ENCODE measurements at places on chromosomes 1 and 21.
A peak's percentile ranks its signal among the peaks of the same experiment; 100 is the strongest.

- DNase-seq = no peak
These were observed 103.6 kb upstream of the SNX7 start for GRCh38 chr1:98557895-98558294.

DNA sequence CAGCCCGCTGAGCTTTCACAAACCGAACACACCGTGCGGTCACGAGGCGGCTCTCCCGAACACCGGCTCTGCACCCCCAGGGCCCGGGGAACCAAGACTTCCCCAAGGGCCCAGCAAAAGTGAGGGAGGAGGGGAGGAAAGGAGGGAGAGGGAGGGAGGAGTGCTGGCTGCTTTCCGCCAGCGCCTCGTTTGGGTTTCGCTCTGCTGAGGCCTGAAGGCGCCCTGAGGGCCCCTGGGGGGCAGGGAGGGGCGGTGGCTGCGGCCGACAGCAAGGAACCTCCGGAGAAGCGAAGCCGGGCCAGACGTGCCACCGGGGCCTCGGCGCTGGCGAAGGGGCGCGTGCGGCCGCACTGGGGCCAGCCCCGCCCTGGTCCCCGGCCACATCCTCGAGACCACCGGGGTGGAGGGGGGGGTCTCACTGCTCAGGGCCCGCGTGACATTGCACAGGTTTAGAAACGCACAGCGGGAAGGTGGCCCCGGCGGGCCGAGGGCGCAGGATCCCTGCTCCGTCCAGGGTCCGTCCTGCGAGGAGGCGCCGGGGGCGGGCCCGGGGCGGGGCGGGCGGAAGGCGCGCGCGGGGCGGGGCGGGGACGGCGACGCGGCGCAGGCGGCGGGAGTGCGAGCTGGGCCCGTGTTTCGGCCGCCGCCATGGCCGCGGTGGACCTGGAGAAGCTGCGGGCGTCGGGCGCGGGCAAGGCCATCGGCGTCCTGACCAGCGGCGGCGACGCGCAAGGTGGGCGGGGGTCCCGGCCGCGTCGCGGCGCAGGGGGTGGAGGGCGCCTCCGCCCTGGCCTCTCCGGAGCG lies at the start of gene PFKL:
Gene PFKL (plus strand): TSS at position 596 of the 804 bp plus-strand sequence. CDS start 53 bp downstream, at position 649.
- DNase-seq = peak; percentile 31

- no peak for DNase-seq
These were observed 153.8 kb downstream of the HHAT start for GRCh38 chr1:210482491-210482890.

DNA sequence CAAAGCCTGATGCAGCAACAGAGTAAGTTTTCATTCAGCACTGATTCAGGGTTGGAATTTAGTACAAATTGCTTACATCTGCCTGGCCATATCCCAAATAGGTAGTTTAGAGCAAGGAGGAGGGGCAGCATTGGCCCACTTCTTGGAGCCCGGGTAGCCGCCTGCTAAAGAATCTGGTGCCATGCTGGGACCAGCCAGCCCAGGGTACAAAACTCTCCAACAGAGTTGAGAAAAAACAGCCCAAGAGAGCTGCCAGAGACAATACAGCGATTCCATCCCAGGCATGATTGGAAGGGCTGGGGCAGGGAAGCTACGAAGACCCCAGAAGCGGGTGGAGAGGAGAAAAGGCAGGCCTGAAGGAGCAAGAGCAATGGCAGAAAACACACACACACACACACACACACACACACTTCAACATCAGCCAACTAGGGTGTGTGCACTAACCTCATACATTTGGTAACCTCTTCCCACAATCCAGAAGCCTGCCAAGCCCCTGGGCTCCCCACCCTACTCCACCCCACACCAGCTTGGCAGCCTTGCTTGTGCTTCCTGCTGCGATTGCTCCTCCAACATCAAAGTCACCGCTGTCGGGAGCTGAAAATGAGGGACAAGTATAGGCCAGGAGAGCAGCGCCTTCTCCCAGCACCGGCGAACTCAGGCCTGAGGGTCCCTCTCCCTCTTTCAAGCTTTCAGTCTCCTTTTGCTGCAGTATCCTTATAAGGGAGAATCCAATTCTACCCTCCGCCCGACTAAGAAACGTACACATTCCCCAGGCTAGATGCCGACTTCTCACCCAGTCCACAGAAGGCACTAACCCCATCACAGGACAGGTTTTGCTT lies 1.2 kb downstream of the PIK3C2B start:
- DNase-seq = no peak

DNA sequence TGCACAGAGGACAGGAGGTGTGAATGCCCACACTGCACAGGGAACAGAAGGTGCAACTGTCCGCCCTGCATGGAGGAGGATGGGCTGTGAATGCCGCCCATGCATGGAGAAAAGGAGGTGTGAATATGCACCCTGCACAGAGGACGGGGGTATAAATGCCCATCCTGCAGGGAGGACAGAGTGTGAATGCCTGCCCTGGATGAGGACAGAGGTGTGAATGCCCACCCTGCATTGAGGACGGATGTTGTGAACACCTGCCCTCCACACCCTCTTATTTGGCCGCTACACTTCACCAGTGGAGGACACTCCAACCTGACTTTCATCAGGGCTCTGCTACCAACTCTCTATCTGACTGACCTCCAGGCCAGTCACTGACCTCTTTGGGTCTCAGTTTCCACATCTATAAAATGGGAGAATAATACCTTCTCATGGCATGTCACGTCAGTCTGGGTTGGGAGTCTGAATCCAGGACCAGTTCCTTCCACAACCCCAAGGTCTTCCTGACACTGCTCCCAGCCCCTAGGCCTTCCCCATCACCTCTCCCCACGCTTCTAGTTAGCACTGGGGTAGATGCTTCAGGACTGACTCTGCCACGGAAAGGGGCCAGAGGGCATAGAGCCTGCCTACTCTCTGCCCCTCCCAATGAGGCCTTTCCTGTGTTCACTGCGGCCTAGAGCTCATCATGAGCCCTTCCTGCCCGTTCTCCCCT lies 28.4 kb downstream of the ZBTB17 start:
- no peak for DNase-seq

DNA sequence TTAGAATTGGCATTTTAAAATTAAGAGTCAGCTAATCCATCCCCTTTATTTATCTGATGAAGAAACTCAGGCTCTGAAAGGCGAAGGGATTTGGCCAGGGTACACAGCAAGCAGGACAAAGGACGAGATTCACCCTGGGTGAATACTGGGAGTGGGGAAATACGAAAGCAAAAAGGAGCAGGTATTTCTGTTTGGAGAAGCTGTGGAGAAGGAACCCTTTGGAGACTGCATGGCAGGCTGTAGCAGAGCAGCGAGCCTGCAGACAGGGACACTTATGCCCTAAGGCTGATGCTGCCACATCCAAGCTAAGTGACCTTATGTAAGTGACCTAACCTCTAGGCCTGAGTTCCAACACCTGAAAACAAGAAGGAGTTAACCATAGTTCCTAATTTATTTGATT lies 207.2 kb upstream of the C1orf87 start:
- DNase-seq = no peak

GRCh38 chr1:205589046-205589445 lies 42.8 kb downstream of the ELK4 start:
- no peak for DNase-seq

DNA sequence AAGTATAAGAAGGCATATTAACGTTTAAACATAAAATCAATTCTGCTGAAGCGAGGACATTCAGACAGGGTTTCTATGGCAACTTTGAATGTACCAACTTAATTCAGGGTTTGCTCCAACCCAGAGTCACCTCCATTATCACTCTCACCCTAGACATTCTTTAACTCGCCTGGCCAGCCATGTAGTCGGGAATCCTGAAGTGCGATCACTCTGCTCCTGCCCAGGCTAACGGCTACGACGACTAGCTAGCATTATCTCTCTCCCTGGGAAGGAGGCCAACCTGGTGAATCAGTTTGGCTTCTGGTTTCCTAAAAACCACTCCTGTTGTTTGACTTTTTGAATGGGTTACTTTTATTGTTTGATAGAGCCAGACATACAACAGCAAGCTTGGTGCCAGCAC lies 38.9 kb upstream of the ZBTB18 start:
- no peak for DNase-seq

- no peak for DNase-seq
These were observed 14.0 kb downstream of the KCNN3 start for GRCh38 chr1:154856049-154856448.

DNA sequence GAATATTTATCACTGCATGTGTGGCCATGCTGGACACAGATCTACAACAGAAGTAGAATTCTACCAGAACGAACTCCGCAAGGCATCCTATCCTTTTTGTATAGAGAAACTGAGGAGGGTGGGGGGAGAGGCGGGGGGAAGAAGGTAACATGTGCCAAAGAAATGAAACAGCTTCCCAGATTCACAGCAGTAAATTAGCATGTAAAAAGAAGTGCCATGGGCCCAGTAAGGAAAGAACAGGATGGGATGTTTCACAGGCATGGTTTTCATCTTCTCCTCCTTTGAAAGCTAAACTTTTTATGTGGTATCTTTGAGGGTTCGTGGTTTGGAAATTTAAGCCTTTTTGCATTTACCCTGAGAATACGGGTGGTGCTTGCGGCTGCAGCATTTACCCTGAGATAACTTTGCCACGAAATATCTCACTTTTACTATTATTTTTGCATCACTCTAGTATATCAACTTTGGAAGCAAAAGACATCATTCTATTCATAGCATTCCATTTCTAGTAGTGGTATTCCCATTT lies 168.9 kb downstream of the TPR start:
- DNase-seq = no peak

DNA sequence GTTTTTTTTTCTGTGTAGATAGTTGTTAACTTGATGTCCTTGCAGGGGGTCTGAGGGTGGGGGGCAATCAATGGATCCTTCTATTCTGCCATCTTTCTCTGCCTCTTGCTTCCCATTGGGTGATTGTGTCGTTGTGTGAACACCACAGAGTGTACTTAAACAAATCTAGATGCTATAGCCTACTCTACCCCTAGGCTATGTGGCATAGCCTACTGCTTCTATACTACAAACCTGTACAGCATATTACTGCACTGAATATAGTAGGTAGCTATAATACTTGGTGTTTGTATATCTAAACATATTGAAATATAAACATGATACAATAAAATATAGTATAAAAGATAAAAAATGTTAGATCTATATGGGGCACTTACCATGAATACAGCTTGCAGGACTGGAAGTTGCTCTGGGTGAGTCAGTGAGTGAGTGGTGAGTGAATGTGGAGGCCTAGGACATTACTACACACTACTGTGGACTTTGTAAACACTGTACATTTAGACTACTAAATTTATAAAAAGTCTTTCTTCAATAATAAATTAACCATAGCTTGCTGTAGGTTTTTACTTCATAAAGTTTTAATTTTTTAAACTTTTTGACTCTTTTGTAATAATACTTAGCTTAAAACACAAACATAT lies 105.4 kb downstream of the CENPF start:
- DNase-seq = no peak

GRCh38 chr1:234551032-234551378 lies 59.0 kb downstream of the IRF2BP2 start:
- DNase-seq = no peak

- peak; percentile 8 for DNase-seq
These were observed 534 bp upstream of the WRAP73 start for GRCh38 chr1:3650248-3651025.

DNA sequence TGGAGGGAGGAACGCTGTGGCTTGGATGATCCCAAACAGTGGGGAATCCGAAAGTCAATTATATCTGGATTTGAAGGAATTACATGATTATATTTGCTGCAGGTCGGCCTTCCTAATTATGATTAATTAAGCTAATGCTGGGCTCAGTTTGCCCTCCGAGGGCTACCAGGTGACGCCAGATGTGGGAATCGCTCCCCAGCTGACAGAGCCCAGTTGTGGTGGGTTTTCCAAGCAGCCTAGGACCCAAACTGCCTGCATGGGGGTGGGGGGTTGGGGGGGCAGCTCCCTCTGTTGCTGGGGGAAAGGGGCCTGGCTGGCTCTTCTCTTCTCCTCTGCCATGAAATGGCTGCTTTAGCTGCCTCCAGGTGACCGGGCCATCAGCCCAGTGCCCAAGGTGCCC lies 147.6 kb upstream of the C1orf174 start:
- no peak for DNase-seq

GRCh38 chr1:248114890-248115289 lies 19.9 kb downstream of the OR2L13 start:
- DNase-seq = no peak

- DNase-seq = no peak
These were observed 22.7 kb downstream of the CCN1 start for GRCh38 chr1:85603086-85603880.

- no peak for DNase-seq
These were observed 33.4 kb upstream of the CD84 start for GRCh38 chr1:160612613-160613218.

- DNase-seq = no peak
These were observed 97.7 kb downstream of the ATP1B1 start for GRCh38 chr1:169204157-169204556.

GRCh38 chr1:97567000-97567749 lies 353.7 kb downstream of the DPYD start:
- DNase-seq = no peak

GRCh38 chr1:43622471-43622870 lies 27.5 kb upstream of the KDM4A start:
- no peak for DNase-seq

DNA sequence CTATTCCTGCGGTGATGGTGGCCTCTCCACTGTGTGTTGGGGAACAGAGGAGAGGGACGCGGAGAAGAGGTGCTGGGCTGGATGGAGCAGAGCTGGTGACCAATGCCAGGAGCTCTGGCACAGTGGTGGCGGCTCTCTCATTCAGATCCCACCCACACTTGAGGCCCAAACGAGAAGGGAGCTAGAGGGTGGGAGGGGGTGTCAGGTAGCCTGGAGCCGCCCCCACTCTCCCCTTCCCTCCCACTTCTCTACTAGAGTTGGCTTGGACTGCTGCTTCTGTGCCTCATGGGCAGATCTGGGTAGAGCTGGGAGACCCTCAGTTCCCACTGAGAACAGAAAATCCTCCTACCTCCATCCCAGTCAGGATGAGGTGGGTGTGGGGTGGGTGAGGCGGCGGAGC lies 3.5 kb downstream of the TTC39A start:
- no peak for DNase-seq

- DNase-seq = no peak
These were observed 30.2 kb upstream of the TNR start for GRCh38 chr1:175773571-175773970.

DNA sequence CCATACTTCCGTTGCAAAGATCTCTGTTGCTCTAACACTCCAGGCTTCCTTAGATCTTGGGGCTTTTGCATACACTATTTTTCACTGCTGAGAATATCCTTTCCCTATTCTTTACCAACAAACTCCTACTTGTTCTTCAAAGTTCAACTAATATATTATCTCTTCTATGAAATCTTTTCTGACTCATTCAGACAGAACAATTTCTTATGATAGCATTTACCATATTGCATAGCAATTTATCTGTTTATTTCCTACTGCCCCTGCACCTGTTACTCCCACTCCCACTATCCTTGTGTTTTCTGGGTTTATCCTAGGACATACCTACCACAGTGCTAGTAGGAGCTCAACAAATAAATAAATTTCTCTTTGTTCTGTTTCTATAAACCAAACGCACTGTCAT lies 11.0 kb downstream of the GADD45A start:
- DNase-seq = no peak

DNA sequence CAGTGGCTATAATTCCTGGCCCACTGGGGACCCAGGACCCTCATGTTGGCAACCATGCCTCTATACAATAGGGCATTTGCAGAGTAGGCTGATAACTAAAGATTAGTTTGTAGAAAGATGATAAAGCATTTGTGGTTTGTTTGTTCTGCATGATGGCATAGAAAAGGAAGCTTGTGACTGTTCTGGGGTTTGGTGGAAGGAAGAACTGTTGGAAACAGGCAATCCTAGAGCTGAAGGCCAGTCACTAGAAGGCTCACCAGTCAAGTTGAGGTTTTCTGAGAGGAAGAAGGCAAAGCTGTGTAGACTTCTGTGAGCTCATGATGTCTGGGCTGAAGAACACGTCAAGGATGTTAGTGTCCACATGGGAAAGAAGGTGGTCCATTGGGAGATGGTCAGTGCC lies 140.3 kb upstream of the VANGL1 start:
- DNase-seq = no peak
